NCI-H2081 treated with DMSO at 0.1 percent for 48 hours (cell line): ENCODE measurements at places on chromosomes 7 and 10.

GRCh38 chr7:156184164-156184563 lies 371.9 kb upstream of the SHH start:
- DNase-seq, result no peak

DNA sequence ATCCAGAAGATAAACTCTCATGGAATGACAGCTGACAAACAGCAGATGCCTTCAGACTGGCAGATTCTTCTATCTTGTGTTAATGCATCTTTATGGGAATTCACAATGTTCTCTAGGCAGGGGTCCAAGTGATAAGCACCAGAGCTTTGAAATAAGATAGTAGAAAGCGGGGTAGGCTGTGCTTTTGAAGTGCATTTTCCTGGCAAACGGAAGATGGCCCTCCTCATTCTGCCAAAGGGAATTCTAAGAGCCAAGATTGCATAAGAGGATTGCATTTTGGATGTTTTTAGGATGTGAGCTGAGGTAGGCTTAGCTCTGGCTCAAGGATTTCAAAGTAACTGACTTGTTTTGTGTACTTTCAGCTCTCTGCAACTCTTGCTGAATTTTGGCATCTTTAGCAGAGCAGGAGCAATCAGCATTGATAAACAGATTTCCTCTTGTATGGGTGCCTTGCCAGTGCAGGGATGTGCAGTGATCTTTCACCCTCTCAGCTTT lies 298.5 kb upstream of the KLF6 start:
- DNase-seq, result no peak

- no peak for DNase-seq
Measured at GRCh38 chr7:139589474-139589873, 66.0 kb downstream of the CLEC2L start.

- DNase-seq, result no peak
Measured at GRCh38 chr10:22437620-22438588, 92.6 kb downstream of the SPAG6 start.

GRCh38 chr10:71270301-71271220 lies 48.5 kb upstream of the SLC29A3 start:
- DNase-seq, result no peak

GRCh38 chr10:126585249-126586017 lies 85.1 kb downstream of the C10orf90 start:
- no peak for DNase-seq

DNA sequence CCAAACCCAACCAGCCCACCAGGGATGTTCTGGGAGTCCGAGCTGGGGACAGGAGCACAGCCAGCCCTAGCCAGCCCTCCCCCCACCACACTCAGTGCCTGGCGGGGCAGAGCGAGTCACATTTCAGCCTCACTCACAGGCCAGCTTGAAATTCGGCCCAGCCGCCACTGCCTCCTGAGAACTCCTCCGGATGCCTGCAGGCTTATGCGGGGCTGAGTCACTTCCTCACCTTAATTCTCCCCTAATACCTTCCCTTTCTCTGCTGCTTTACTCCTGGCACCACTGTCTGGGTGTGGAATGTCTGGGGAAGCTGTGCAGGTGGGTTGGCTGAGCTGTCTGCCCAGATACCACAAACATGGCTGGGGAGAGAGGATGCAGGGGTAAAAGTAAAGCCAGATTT lies 22.6 kb upstream of the DLG5 start:
- no peak for DNase-seq

DNA sequence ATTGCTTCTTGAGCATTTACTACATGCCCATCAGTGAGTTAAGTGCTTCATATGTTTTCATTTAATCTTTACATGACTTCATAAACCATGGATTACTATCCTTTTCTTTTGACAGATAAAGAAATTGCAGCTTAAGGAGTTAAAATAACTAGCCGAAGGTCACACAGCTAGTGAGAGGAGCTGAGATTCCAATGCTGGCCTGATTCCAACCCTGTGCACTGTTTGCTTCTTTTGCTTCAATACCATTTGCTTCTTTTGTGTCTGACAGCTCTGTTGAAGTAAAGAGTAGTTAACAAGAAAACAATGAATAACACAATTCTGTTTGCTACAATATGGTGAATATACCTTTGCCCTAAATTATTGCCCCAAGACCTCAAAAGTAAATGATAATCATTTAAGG lies 132.4 kb downstream of the GRM3 start:
- no peak for DNase-seq

GRCh38 chr10:1128115-1128514 lies 71.9 kb downstream of the WDR37 start:
- no peak for DNase-seq
